Keratinocyte (primary cell): ENCODE measurements at places on chromosomes 11 and 22. TPM values are rescaled to one million over a fixed set of nuclear protein-coding genes. Genes with fewer than 3 reads are reported as not detected.

DNA sequence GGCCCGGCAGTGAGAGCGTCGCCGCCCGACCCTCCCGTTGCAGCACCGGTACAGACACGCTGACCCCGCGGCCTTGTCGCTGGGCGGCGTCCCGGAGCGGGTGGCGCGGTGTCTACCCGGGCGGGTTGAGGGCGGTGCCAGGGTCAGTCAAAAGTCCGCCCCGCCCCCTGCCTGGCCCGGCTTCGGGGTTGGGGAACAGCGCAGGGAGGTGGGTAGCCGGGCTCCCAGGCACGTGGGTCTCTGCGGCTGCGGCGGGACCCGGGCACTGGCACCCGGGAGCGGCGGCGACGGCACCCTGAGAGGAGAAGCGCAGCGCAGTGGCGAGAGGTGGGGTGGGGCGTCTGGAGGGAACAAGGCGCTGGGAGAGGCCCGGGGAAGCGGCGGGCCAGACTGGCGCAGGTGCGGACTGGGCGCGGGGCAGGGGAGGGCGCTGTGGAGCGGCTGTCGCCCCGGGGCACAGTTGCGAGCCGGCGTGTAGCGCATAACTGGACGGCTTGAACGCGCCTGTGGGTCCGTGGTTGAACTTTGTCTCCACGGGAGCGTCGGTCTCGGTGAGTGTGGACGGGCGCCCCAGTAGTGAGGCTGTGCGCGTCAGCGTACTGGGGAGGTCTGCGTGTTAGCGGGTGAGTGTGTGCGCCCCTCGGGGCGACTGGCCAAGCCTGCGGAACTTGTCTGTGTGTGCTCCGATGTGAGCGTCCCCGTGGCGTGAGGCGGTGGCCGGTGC lies at the start of gene P2RY2:
TSS of gene P2RY2 (plus strand) at position 176 of the 724 bp plus-strand sequence. CDS start 15,879 bp downstream, outside the sequence.
- no peaks in the 10 kb centered on the region for H3K36me3 ChIP-seq
- no peak within 1 kb of the TSS for H3K27ac ChIP-seq
- H3K4me1 ChIP-seq, result peaks cover 28% of the 10 kb centered on the region
- H3K27me3 ChIP-seq, result no peaks in the 10 kb centered on the region
- DNase-seq, result no peak
- H3K4me3 ChIP-seq, result peak within 1 kb of the TSS; percentile 41

The SCARF2 gene
- polyA plus RNA-seq, result 0.05 to 0.06 TPM (median 0.05 TPM) in 3 replicates

DNA sequence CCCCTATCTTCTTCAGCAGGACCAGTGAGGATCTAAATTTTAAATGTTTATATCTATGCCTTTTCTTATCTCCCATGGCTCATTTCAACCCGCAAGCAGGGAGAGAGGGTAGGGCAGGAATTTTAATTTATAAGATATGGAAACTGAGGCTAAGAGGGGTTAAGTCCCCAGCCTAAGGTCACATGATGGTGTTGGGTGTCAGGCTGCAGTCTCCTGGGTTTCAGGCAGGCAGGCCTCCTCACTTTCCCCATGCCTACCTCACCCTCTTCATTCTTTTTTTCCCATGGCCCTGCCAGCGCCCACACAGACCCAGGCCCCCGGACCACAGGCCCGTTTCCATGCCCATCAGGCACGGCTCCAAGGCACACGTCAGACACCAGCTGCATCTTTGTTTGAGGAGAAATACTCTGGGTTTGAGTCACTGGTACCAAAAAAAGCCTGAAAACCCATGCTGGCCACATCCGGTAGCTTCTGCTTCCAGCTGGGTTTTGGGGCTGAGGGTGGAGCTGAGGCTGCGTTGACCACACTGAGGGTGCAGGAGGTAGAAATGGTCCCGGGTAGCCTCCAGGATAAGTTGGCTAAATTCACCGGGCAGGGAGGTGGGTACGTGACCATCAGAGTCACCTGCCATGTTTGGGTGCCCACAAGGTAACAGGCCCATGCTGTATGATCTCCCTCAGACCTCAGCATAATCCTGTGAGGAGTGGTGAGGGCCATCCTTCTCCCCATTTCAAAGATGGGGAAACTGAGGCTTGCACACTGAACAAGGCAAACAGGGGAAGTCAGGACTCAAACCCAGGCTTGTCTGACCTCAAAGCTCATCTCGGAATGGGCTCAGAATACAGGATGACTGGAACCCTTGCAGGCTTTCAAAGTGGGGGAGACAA lies 7.5 kb downstream of the CRYBB1 start:
- H3K27ac ChIP-seq, result no peak overlapping the region
- DNase-seq, result peak; percentile 46
- no peak overlapping the region for H3K4me3 ChIP-seq
- H3K4me1 ChIP-seq, result no peaks in the 10 kb centered on the region
- H3K36me3 ChIP-seq, result no peaks in the 10 kb centered on the region

GRCh38 chr22:47039356-47039755 lies 276.9 kb downstream of the TBC1D22A start:
- no peak for DNase-seq
- no peak overlapping the region for H3K4me3 ChIP-seq
- no peaks in the 10 kb centered on the region for H3K36me3 ChIP-seq
- H3K4me1 ChIP-seq, result peaks cover 5% of the 10 kb centered on the region
- H3K27ac ChIP-seq, result no peak overlapping the region

GRCh38 chr11:95661162-95661561 lies 128.4 kb downstream of the FAM76B start:
- H3K4me3 ChIP-seq, result no peak overlapping the region
- DNase-seq, result no peak
- H3K27ac ChIP-seq, result no peak overlapping the region
- H3K4me1 ChIP-seq, result no peaks in the 10 kb centered on the region
